Putamen (tissue), 1 donor: ENCODE measurements at places on chromosomes 7 and 10.

DNA sequence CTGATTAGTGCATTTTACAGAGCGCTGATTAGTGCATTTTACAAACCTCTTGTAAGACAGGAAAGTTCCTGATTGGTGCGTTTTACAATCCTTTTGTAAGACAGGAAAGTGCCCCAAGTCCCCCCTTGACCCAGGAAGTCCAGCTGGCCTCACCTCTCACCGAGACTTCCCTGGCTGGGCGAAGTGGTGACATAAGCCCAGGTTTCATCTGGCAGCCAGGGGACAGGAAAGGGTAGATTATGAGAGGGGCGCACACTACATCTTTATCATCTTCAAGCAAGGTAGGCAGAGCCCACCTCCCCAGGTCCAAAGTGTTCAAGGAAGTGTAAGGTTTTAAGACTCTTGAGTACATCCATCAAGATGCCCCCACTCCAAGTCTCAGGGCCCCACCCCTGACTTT is 5.5 kb upstream of the GDF10 start:
- no peak for DNase-seq

GRCh38 chr10:26837139-26837538 is 23.6 kb downstream of the ABI1 start:
- no peak for DNase-seq

DNA sequence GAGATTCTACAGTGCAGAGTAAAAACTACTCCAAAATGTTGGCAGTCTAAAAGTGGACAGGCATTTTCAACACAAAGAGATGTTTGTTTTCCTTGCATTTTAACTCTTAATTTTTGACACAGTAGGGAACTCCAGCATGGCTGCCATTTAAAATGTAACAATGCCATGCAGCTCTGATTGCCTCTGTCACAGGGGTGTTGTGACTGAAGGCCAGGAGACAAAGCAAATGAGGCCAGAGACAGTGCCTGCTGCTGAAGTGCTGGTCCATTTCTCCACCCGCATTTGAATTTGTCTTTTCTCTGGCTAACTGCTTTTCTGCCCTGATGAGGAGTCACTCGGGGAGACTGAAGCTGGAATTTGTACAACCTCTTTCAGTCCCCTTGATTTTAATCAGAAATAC is 710.6 kb upstream of the GALNT17 start:
- DNase-seq, result no peak

GRCh38 chr7:30476459-30477145 is 2.0 kb downstream of the NOD1 start:
- DNase-seq, result no peak

DNA sequence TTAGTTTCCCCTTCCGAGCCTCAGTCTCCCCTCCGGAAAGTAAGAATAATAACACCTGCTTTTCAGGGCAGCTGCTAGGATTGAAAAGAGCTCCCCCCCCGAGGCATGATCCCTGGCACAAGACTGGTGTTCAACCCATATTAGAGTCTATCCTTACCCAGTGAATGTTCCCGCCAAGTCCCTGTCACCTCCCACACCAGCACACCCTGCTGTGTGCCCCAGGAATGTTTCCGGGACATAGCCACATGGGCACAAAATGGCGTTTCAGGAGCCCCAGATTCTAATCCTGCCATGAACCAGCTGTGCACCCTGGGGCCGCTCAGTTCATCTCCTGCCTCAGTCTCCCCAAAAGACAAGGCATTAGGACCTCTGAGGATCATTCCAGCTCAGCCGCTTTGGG is 563 bp downstream of the MUC17 start:
- no peak for DNase-seq

DNA sequence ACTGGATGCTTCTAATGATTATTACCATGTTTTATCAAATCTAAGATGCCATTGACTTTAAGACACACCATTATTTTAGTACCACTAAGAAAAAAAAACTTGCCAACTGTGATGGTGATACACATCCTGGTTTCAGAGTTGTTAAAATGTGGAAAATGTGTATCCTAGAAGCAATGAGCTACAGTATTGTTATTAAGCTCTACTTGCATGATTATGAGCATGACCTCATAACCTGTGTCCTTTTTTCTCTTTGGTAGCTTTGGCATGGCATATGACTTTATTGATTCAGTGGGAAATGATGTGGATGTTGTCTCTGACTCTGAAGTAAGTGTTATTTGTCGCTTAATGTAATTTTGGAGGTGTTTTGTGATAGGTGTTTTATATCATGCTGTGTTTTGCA is 3.3 kb downstream of the EDRF1 start:
- no peak for DNase-seq

DNA sequence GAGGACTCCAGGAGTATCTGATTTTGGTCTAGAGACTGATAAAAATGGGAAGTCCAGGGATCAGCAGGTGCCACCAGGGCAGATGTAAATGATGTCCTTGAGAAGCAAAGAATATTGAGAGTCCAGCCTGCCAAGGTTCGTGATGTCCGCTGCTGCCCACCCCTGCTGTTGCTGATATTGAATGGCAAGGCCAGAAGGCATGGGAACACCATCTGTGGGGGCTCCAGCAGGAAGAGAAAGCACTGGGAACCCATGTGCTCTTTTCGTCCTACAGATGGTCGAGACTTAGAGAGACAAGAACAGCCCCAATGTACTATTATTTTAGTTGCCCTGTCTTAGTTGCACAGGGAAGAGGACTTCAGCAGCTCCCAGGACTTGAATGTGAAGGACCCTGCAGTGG is 363.9 kb downstream of the GALNT17 start:
- no peak for DNase-seq

GRCh38 chr10:14971867-14972448 is 12.8 kb downstream of the MEIG1 start:
- no peak for DNase-seq

- no peak for DNase-seq
Observed at GRCh38 chr7:107972075-107972482, 30.9 kb downstream of the LAMB1 start.

GRCh38 chr7:1218541-1219165 is 14.0 kb upstream of the UNCX start:
- DNase-seq, result no peak

DNA sequence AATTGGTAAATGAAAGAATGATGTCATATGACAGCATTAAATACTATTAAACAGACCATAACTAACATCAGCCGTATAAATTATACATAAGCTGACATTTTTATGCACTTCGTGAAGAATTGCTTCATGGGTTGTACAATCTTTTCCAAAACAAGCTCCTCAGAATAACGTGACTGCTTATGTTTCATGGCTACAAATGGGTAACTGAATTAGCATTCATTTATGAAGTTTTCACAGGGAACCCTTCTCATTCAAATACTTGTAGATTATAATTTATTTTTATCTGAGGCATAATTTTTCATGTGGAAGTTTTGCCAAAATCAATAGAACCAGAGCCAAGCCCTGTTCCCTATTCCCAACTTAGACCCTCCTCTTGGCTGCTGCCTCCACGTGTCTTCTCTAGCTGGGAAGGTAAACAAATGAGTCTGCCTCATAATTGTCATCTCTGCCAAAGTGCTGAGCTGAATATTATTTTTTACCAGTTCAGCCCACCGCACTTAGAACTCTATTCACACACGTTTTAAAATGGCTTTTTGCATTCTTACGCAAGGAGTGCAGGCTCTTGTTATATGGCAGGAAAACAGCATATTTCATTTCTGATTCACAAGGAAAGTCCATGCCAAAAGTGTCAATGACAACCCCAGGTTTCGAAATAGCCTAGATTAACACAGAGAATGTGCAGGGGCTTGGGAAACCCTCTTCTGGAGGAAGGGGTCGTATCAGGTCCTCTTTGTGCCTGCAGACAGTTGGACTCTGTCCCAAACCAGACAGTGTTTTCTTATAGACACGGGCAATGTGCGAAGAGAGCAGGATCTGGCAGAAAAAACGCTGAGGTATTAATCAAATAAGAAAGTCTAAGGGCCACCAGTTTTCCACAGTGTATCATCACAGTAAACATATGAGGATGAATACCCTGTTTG is 370.7 kb upstream of the MGMT start:
- no peak for DNase-seq

GRCh38 chr7:24456526-24457218 is 116.6 kb upstream of the PALS2 start:
- DNase-seq, result peak; percentile 65

- DNase-seq, result no peak
Observed at GRCh38 chr7:128878226-128879105, 15.8 kb downstream of the ATP6V1F start.

GRCh38 chr7:143256932-143257331 is 6.3 kb upstream of the GSTK1 start:
- DNase-seq, result no peak

DNA sequence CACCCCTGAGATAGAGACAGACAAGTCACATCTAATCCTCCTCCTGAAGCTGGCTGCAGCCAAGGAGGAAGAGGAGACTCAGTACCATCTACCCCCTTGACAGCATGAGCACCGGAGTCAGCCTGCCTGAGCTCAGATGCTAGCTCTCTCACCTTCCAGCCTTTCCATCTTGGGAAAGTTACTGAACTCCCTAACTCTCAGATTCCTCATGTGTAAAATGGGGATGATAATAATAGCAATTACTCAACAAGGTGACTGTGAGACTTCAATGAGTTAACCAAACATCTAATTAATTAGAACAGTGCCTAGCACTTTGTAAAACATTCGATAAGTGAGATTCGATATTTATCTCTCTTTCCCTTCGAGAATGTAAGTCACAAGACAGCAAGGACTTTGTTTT is 6.4 kb downstream of the KDM7A start:
- no peak for DNase-seq

DNA sequence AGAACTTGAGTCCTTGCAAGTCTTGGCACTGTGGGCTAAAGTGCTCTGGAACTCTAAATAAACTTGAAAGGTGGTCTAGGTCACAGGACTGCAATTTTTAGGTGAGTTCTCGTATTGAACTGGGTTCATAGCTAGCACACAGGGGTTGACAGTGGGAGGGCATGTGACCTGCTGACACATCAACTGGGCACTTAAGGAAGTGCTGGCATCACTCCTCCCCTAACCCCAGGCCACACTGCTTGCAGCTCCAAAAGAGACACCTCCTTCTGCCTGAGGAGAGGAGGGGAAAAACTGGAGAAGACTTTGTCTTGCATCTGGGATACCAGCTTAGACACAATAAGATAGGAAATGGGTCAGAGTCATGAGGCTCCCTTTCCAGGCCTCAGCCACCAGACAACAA is 38.0 kb upstream of the AASS start:
- DNase-seq, result no peak

DNA sequence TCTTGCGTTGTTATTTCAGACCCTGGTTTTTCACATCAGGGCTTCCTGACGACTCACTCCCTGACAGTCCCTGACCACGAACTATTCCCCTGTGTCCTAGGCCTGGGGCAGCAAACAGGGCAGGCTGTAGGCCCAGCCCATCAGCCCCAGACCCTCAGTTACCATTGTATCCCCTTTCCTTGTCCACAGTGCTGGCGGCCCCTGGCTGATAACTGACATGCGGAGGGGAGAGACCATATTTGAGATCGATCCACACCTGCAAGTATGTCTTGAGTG is 50.5 kb upstream of the TRIM8 start:
- no peak for DNase-seq

- no peak for DNase-seq
Observed at GRCh38 chr7:116632384-116632783, 39.6 kb upstream of the MET start.

GRCh38 chr10:72883861-72884260 is 9.7 kb upstream of the OIT3 start:
- no peak for DNase-seq

DNA sequence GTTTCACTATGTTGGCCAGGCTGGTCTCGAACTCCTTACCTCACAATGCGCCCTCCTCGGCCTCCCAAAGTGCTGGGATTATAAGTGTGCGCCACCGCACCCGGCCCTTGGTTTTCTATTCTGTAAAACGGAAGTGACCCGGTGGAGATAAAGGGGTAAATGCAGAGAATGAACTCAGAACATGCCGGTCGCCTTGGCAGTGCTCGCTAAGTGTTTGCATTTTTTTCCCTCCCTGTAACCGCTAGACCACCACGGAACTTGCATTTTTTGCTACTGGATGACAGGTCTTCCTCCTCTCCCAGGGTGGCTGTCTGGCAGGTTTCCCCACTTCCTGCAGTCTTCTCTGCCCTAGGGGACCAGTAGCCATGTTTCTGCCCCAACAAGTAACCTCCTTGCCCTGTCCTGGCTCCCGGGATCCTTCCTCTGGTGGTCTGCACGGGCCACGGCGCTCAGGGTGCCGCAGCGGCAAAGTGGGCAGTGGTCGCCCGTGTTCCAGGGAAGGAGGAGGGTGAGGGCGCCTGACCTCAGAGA is 18.8 kb upstream of the GNA12 start:
- DNase-seq, result no peak

GRCh38 chr10:7886056-7886455 is 67.8 kb downstream of the TAF3 start:
- DNase-seq, result no peak

- DNase-seq, result no peak
Observed at GRCh38 chr10:32972929-32973328, 14.9 kb upstream of the ITGB1 start.

- DNase-seq, result no peak
Observed at GRCh38 chr10:94088926-94089381, 95.2 kb downstream of the PLCE1 start.

- DNase-seq, result peak; percentile 2
Observed at GRCh38 chr7:97971120-97971989, 18.6 kb downstream of the OCM2 start.

- no peak for DNase-seq
Observed at GRCh38 chr7:115356139-115356746, 434.3 kb downstream of the MDFIC start.

GRCh38 chr10:31618541-31619291 is 299.7 kb downstream of the ZEB1 start:
- no peak for DNase-seq

- DNase-seq, result no peak
Observed at GRCh38 chr7:70756789-70757188, 375.2 kb upstream of the GALNT17 start.

DNA sequence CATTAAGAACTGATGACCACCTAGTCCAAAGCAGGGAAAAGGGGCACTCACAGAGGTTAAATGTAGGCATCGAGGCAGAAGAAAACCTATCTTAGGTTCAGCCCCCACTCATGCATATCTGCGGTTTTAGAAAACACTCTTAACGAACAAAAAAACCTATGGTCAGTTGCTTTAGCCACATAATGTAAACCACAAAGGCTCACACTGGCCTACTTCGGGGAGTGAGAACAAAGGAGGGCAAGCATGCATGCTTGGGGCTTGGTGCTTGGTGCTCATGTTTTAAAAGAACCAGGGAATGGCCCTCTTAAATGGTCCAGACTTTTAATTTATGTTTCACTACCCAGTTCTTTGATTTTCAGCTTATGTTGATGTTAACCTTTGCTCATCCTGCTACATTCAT is 14.2 kb downstream of the INSYN2A start:
- DNase-seq, result no peak

DNA sequence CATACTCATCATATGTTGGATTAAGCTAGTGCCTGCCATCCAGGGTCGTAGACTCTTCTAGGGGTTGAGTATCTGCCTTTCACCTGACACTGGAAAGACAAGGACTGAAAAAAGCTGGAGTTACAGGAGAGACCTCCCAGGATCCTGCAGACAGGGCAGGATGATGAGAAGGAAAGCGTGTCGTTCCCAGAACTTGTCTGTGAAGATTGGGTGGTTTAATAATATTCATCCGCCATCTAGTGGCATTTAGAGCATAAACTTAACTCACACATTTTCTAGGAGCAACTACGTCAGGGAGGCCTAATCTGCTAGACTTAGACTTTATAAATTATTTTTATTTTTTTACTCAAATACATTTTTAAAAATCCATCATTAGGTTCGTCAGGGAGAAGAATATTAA is 59.6 kb downstream of the ADRB1 start:
- DNase-seq, result peak; percentile 72
